Stimulated activated CD4-positive, alpha-beta T cell treated with anti-CD3 and anti-CD28 coated beads, TNF-alpha, amount 100 ng/mL, for 48 hours (primary cell): ENCODE measurements at places on chromosomes 7 and 10.

- DNase-seq: no peak
These were observed 320.7 kb downstream of the CAMK1D start for GRCh38 chr10:12670004-12670403.

DNA sequence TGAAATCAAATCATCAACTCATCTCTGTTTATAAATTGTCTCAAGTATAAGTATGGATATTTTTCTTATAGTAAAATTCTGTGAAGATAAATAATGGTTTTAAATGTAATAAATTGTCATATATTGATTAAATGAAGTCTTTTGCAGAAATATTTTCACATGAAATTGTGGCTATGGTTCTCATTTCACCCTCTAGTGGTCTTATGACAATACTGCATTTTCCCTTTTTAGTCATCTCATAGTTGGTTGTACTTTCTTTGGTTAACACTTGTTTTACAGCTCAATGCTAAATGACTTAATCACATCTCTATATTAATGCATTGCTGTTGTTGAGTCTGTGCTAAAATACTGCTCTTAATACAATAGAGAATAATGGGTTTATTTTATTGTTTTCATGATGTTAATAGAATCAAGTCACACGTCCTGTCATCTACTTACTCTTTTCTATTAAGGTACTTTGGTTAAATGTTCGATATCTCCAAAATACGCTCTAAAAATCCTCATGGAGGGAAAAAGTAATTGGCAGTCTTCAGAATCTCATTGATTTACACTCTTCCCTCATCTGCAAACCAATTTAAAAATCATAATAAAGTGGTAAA, 38.0 kb upstream of the CACNA2D1 start:
- DNase-seq: no peak

- DNase-seq: no peak
These were observed 23.6 kb downstream of the TSPAN15 start for GRCh38 chr10:69474742-69475432.

DNA sequence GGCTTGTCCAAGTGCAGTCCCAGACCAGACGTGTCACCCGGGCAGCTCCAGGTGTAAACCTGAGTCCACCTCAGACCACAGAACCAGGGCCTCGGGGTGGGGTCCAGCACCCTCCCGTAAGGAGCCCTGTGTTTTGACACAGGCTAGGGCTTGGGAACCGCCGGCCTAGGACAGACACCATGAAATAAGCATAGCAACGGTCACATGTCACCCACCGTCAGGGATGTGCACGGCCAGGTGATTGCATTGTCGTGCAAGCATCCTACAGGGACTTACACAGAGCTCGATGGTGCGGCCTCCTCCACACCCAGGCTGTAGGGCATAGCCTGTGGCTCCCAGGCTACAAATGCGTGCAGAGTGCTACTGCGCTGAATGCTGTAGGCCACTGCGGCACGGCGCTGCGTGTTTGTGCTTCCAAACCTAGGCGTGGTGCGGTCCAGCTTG, 10.6 kb downstream of the ZFAND2A start:
- DNase-seq: no peak

- DNase-seq: no peak
These were observed 82.0 kb upstream of the GTF2IRD1 start for GRCh38 chr7:74371381-74372341.

DNA sequence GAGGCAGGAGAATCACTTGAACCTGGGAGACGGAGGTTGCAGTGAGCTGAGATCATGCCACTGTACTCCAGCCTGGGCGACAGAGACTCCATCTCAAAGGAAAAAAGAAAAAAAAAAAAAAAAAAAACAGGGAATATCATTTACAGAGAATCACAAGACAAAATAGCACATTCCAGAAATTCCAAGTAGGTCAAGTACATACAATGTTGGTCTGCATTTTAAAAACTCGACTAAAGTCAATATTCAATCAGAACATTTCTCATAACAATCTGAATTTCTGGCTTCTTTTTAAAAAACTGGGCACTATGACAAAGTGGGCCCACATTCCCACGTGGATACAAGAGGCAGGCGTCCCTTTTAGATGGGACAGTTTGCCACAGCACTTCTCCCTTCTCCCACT, 12.8 kb downstream of the ZC3HAV1L start:
- DNase-seq: no peak

DNA sequence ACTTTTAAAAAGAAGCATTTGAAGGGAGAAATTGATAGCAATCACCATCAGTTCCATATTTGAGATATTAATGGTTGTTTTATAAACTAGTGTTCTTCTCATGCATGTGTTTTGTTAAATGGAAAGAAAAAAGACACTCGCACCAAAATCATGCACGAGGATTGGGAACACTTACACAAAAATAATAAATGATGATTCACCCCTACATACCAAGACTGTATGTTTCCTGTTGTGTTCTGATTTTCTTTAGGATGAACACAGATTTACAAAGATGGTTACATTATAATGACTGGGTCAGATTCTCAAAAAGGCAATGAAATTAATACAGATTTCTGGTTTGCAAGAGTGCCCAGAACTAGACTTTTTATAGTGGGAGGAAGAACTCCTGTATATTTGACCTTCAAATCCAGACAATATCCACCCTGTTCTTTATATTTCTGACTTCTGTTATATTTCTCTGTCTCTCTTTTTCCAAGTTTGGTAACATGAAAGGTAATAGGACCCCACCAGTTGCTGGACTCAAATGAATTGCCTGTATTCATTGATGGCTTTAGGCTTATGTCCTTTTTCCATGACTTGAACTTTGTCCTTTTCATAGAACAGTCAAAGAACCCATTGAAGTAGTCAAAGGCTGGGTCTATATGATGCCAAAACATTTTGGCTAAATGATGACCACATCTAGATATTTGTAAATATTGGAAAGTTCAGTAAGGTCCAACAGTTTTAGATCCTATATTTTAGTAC, 54.4 kb downstream of the SEMA3A start:
- no peak for DNase-seq

- no peak for DNase-seq
These were observed 3.8 kb downstream of the SHTN1 start for GRCh38 chr10:117001144-117001543.

DNA sequence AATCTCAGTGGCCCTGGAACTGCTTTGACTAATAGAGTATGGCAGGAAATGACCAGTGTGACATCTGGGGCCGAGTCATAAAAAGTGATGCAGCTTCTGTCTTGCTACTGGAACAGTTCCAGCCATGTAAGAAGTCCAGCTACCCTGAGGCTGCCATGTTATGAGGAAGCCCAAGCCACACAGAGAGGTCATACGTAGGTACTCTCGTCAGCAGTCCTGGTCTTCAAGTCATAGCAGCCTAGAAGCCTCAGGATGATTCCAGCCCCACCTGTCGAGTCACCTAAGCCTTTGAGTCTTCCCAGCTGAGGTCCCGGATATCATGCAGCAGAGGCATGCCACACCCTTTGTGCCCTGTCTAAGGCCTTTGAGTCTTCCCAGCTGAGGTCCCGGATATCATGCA, 92.1 kb downstream of the PPP1R3C start:
- no peak for DNase-seq

- no peak for DNase-seq
These were observed 134.3 kb downstream of the HTR7 start for GRCh38 chr10:90723416-90724068.

DNA sequence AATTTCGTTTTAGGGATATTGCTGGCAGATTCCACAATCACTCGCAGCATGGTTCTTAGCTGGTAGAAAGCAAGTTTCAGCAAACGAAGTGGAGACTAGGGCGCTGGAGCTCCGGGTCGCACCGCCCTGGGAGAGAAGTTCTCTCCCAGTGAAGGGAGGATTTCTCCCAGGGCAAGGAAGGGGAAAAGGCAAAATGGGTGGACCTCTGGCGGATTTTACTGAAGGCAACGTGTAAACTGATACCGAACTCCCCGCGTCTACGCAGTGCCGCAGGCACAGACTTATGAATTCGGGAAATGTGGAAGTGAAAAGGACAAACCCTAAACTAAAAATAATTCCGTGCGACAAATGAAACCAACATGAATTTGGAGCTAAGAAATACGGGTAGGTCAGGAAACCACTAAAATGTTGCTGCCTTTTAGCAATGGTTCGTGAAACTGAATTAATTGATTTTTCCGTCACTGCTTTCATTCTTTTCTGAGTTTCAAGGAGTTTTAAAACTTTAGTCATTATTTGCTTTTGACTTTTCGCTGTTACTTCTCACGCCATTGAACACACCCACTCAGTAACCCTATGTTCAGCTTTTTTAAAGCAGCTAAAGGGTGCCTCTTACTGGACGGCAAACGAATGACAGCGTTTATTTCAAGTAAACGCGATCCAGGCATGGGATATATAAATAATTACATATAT, at the start of gene MYOF:
MYOF (minus strand) TSS at position 190 of the 690 bp plus-strand sequence; CDS start at position 50, 140 bp downstream.
- DNase-seq: no peak

DNA sequence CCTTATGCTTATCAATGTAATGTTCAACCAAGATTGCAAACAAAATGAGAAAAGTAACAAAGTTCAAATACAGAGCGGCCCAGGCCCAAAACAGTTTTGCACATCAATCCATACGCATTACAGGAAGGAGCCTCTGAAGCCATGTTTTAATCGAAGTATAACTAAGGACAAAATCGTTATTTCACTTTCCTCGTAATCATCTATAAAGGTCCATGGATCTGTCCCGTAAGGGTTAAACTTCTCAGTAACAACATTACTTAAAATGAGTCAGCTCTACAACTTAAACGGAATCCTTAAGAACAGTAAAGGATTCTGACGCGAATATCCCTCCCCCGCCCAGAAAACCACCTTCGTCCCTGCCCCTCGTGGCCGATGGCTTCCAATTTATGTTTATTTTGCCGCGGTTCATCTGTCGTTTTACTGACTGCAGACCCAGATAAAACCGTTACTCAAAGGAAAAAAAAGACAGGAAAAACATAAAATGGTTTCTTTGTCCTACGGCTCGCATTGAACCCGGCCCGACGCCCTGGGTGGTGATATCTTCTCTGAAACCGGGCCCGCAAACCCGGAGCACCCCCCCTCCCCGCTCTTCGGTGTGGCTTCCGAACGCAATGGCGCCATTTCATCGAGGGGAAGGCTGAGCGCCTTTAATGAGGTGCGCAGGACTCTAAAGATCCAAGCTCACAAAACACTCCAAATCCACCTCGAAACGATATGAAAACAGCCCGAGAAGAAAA, 1.1 kb downstream of the HNRNPA2B1 start:
- DNase-seq: no peak

DNA sequence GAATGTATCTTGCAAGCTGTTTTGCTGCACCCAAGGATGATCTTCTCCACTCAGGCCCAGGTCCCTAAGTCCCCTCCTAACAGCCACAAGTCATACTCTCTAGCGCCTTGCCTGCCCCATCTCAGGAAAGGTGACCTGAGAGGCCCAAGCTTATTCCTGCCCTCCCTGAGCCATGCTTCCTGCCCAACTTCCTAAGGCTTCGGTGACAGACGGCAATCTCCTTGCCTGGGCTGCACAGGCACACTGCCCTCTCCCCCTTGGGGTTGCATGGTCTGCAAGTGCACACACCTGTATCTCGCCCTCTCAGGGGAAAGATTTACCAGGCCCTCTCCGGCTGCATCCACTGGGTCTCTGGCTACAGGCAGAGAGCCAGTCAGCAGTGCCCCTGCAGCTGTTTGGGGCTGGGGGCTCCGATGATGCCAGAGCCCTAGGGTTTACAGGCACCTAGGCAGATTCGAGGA, 771 bp upstream of the ADIRF start:
- DNase-seq: no peak

DNA sequence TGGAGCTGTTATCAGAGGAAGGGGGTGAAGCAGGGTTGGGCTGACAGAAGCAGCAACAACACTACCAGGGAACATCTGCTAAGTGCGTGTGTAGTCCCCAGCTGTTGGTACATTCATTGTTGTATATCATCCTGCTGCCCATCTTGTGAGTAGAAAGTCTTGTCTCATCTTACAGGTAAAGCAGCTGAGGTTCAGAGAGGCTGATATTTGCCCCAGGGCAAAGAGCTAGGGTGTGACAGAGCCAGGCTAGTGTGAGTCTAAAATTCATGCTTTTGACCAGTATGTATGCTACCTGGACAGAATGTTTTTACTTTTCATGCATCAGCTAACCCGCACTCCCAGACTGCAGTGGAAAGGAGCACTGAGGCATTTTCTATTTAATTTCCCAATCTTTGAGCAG, 221.6 kb downstream of the STK31 start:
- no peak for DNase-seq

- no peak for DNase-seq
These were observed 43.4 kb downstream of the HIPK2 start for GRCh38 chr7:139734395-139734794.

GRCh38 chr7:25714013-25714412, 438.0 kb upstream of the NFE2L3 start:
- no peak for DNase-seq

DNA sequence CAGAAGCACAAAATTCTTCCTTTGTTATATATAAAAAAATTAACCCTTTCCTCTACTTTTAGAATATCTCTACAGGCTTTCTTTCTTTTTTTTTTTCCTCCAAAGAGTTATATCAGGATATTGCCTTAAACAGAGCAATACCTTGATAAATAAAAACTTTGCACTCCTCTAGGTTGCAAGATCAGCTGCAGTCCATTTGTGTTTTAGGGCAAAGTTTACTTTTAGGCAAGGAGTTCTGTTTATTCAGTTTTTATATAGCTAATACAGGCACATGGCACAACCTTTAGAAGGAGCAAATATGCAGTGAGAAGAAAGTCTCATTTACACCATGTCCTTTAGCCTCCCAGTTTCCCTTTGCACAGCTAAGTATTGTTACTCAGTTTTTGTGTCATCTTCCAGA, 10.3 kb downstream of the LRMDA start:
- no peak for DNase-seq

DNA sequence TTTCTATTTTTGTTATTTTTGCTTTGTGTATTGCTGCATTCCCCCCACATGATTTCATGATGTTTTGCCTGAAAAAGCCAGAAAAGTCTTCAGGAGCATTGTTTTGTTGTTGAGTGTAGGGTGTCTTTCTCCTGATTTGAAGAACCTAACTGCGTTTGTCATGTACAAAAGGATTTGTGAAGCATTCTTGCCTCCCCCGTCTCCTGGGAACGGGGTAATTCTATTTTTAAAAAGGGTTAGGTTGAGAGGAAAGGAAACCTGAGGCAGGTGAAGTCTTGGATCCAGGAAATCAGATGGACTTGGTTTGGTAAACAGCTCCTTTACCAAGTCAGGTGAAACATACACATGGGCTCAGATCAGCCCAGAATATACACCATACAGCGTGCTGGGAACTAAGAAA, 26.0 kb upstream of the BTBD16 start:
- DNase-seq: no peak

GRCh38 chr7:152137476-152138025, 112.1 kb downstream of the GALNT11 start:
- DNase-seq: no peak

DNA sequence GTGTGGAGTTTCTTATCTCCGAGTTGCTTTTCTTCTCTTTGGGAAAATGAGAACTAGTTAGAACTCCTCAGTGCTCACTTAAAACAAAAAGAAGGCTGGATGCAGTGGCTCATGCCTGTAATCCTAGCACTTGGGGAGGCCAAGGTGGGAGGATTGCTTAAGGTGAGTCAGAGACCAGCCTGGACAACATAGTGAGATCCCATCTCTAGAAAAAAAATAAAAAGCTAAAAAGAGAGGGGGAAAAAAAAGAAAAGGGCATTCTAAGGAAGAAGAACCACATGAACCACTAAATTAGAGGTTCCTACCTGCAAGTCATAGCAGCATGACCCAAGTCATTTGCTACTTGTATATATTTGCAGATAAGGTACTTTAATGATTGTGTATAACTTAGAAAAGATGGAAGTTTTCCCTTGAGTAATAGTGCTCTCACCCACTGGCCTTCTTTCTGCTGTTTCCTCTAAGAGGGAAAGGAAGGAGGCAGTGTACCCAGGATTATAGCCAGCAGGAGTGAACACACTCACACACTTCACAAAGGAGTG, 87.8 kb downstream of the CCDC71L start:
- no peak for DNase-seq
